ENCODE measurements at places on chromosomes 1 and 21. TPM values are rescaled to one million over a fixed set of nuclear protein-coding genes. Genes with fewer than 3 reads are reported as not detected.

Gene RXRG
- polyA plus RNA-seq = not detected

Gene OR10J1
- not detected for polyA plus RNA-seq

Gene LCA5L
- 0.73 TPM for polyA plus RNA-seq

Gene CD53
- 0.89 TPM for polyA plus RNA-seq

Gene ALPL
- polyA plus RNA-seq = 116 TPM

Gene KCNT2
- polyA plus RNA-seq = 3.5 TPM

Gene RAB3GAP2
- 15.7 TPM for polyA plus RNA-seq

Gene CLEC20A
- not detected for polyA plus RNA-seq

Gene LAD1
- polyA plus RNA-seq = 18.9 TPM

Gene LRRC71
- 0.31 TPM for polyA plus RNA-seq

Gene CFHR1
- polyA plus RNA-seq = not detected

Gene TINAGL1
- polyA plus RNA-seq = 6.2 TPM

Gene ORC1
- polyA plus RNA-seq = 15.1 TPM

Gene ST3GAL3
- polyA plus RNA-seq = 4.5 TPM

Gene ELAPOR1
- polyA plus RNA-seq = 0.92 TPM

Gene PPM1J
- 19.0 TPM for polyA plus RNA-seq

Gene PLEKHA6
- polyA plus RNA-seq = 2.8 TPM

Gene OR6N1
- not detected for polyA plus RNA-seq

Gene CELA3A
- not detected for polyA plus RNA-seq

Gene POU3F1
- 6.0 TPM for polyA plus RNA-seq

Gene EXO5
- polyA plus RNA-seq = 4.4 TPM

Gene FAM163A
- polyA plus RNA-seq = not detected

Gene MAP1LC3C
- 0.61 TPM for polyA plus RNA-seq

Gene NCF2
- 0.45 TPM for polyA plus RNA-seq

Gene LCE2C
- polyA plus RNA-seq = not detected

Gene TCP10L
- polyA plus RNA-seq = 1.5 TPM

Gene KIF17
- polyA plus RNA-seq = 5.9 TPM

Gene TUFT1
- polyA plus RNA-seq = 5.6 TPM

Gene SELL
- not detected for polyA plus RNA-seq

Gene KRTAP6-3
- polyA plus RNA-seq = not detected

Gene MYOM3
- polyA plus RNA-seq = not detected

Gene NTRK1
- polyA plus RNA-seq = 0.23 TPM

Gene FAM151A
- polyA plus RNA-seq = not detected

Gene TDRD10
- 0.29 TPM for polyA plus RNA-seq

Gene LYSMD1
- polyA plus RNA-seq = 3.6 TPM

Gene AIRE
- not detected for polyA plus RNA-seq

Gene HCRTR1
- polyA plus RNA-seq = not detected

Gene CLCA1
- polyA plus RNA-seq = not detected

Gene KCNH1
- not detected for polyA plus RNA-seq

Gene MROH9
- polyA plus RNA-seq = not detected

Gene FAM72C
- polyA plus RNA-seq = 10.2 TPM
